AG04449 (cell line): ENCODE measurements at places on chromosomes 7 and 10.

GRCh38 chr10:132363376-132363775 lies 31.4 kb downstream of the LRRC27 start:
- no peak for DNase-seq

GRCh38 chr7:7178081-7178480 lies 4.3 kb upstream of the C1GALT1 start:
- DNase-seq = no peak

GRCh38 chr10:124041675-124042445 lies 51.5 kb downstream of the CHST15 start:
- no peak for DNase-seq

DNA sequence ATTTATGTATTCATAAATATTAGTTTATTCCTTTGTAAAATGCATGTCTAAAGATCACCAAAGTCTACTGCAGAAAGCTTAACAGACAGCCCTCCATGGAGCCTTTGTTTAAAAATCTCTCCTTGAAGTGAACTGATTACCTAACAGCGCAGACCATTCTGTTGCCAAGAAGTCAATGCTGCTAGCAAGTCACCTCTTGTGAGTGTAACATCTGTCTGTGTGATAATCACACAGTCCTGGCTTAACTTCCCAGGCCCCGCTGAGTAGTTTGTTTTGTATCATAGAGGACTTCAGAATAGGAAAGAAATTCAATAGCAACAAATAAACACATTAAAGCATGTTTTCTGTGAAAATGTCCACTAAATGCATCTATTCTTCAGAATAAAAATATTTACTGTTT lies 435.3 kb upstream of the IGFBP3 start:
- DNase-seq = no peak

DNA sequence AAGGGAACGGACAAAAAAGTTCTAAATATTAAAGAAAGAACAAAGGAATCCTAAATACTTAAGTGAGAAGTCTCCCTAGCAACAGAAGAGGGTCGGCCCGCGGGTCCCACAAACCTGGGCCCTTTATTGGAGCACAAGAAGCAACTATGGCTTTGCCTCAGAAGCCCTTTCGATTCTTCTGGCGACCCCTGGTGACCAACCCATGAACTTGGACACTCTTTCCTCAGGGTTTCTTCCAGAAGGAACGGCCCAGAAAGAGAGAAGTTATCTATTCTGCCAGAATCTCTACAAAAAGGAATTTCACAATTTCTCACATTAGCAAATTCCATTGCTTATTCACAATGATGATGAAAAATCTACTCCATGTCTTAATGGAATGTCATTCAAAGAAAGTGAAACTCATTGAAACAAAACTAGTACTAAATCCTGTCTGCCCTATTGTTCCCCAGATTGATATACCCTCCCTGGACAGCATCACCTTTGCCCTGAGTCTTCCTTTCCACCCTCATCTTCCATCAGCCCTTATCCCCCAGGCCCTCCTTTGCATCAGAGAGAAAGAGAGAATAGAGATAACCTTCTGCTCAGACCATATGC lies 43.7 kb downstream of the CPVL start:
- no peak for DNase-seq

- no peak for DNase-seq
Measured at GRCh38 chr7:35465791-35466336, 212.0 kb upstream of the TBX20 start.

DNA sequence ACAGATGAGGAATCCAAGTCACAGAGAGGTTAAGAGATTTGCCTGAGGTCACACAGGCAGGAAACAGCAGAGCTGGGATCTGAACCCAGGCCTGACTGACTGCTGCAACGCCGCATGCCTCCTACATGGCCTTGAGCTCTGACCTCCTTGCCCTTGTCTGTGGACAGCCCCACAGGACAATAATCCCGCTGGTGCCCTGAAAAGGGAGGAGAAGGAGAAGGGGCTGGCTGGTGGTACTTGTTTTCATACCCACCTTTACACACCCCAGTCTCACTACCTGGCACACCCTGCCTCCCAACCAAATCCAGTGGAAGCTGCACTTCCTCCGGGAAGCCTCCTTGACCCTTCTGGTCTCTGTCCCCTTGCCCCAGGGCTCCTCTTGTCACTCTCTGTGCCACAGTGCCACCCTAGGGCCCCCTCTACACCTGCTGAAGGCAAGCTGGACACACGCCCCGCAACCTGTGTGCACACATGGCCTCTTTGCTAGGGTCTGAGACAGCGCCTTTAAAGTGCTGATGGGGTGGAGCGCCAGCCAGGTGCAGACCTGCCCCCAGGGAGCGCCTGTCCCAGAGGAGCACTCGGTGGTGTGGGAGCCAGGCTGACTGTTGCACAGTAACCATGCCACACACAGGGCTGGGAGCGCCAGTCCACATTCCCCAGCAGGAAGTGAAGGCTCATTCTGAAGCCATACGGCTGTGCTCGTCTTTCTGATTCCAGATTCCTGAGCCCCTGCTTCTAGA lies 38.6 kb downstream of the ZCCHC24 start:
- DNase-seq = no peak

- no peak for DNase-seq
Measured at GRCh38 chr7:113267271-113267670, 148.9 kb upstream of the SMIM30 start.

DNA sequence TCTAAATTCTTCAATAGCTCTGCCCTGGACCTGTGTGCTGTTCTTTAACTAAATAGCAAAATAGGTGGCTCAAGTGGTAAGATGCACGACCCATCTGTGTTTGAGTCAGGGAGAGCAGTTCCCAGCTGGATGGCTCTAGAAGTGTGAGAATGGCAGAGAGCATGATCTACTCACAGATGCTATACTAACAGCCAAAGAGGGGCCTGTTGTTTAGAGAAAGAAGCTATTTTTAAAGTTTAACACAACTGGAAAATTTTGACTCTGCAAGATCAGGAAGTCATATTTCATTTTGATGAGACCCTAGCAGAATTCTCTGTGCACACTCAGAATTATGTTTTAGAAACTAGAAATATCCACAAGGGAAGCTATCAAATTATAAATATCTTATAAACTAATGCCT lies 87.4 kb upstream of the PIP4K2A start:
- DNase-seq = no peak

- no peak for DNase-seq
Measured at GRCh38 chr7:6271060-6271658, 1.3 kb downstream of the CYTH3 start.

- DNase-seq = no peak
Measured at GRCh38 chr10:132515811-132516726, 21.5 kb upstream of the INPP5A start.

GRCh38 chr7:50822110-50822509 lies 39.4 kb upstream of the GRB10 start:
- no peak for DNase-seq
